Forelimb muscle (tissue), 1 donor: ENCODE measurements at places on chromosomes 16 and 17. TPM values are rescaled to one million over a fixed set of nuclear protein-coding genes. Genes with fewer than 3 reads are reported as not detected.

- no peak for DNase-seq
These were observed 2.5 kb upstream of the ATP5MC1 start for GRCh38 chr17:48890086-48890485.

- DNase-seq, result no peak
These were observed 3.6 kb downstream of the TP53I13 start for GRCh38 chr17:29571883-29572681.

GRCh38 chr17:78075545-78075944, 53.0 kb downstream of the TMC6 start:
- DNase-seq, result no peak

- DNase-seq, result no peak
These were observed 37.3 kb upstream of the CDC42EP4 start for GRCh38 chr17:73349138-73349537.

GRCh38 chr17:72419866-72420774, 299.3 kb downstream of the SOX9 start:
- no peak for DNase-seq

DNA sequence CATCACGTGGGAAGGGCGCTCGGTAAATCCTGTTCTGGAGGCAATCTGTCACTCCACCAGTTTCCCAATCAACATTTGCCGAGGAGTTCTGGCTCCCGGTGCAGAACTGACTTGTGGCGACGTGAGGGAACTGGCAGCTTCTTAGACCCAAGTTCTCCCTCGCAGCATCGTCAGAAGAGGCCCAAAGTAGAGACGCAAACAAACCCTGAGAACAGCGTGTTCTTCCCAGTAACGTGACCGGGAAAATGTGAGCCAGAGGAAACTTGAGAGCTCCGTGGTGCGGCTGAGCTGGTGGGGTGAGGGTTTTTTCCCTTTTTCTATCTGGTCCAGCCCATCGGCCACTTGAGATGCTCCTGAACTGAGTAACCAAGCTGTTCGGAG, 158.9 kb upstream of the CACNG5 start:
- no peak for DNase-seq

DNA sequence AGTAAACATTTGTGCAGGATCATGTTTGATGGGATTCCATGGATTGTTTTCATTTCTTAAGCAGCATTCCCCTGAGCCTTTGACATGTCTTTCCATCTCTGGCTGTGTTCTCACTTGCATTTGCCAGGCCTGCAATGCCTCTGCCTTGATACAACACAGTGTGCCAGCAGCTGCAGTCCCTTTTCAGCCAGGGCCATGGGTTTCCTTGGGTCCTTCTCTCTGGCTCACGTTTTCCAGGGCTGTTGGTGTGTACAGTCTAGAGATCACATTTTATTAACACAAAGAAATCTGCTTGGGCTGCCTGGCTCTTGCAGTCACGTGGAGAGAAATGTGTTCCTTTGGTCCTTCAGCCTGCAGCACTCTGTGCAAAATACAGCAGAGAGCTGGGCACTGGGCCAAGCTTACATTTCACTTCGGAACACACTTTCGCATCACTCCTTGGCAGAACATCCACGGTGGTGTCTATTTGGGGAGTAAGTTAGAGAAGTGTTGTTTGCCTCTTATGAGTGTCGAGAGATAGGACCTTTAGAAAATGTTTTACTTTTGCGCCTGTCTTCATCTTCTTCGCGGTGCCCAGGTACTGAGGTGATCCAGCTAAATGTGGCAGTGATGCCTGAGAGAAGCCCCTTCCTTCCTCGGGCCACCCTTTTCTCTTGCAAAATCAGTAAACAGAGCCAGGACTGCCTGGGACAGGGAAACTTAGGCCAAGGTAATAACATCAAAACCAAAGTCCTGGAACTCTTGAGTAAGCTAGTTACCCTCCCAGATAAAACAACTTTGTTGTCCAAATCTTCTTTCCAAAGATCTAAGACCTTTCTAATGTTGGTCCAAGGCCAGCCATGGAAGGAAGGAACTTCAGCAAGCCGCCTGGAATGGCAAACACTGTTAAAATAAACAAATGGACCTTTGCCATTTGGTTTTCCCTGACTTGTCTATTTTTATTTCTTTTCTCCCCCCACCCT, 20.9 kb downstream of the HLF start:
- DNase-seq, result peak; percentile 94

- no peak for DNase-seq
These were observed 6.7 kb downstream of the SLC13A5 start for GRCh38 chr17:6706499-6706898.

DNA sequence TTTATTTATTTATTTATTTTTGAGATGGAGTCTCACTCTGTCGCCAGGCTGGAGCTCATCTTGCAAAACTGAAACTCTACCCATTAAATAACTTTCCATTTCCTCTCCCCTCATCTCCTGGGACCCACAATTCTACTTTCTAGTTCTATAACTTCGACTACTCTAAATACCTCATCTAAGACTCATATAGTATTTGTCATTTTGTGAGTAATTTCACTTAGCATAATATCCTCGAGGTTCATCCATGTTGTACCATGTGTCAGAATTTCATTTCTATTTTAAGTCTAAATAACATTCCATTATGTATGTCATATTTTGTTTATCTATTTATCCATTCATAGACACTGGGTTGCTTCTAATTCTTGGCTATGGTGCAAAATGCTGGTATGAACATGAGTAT, 5.1 kb upstream of the NT5M start:
- no peak for DNase-seq

GRCh38 chr16:17392857-17393692, 77.7 kb downstream of the XYLT1 start:
- no peak for DNase-seq

- no peak for DNase-seq
These were observed 88.3 kb upstream of the PLEKHM1 start for GRCh38 chr17:45578516-45579455.

GRCh38 chr17:17391668-17392370, 85.0 kb upstream of the MED9 start:
- DNase-seq, result no peak

- no peak for DNase-seq
These were observed 9.7 kb downstream of the PITPNA start for GRCh38 chr17:1552932-1553331.

DNA sequence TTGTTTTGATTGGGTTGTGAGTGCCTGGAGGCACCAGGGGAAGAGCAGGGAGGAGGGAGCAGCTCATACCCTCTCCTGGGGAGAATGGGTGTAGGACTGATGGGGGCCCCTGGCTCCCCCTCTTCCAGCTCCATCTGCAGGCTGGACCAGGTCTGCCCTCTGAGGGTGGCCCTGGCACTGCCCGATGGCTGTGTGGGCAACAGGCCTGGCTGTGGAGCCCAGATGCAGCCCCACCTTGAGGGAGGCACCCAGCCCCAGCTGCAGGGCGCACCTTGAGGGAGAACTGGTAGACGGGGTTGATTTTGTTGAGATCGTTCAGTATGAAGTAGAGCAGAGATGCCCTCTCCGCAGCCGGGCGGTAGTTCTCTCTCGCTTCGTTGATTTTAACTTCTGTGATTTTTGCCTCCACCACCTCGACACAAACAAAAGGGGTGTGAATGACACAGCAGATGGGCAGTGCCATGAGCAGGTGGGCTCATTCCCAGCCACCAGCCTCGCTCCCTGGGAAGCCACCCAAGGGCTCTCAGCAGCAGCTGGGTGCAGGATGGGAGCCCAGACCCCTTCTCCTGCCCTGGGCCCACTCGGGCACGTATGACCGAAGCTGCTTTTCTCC, 71.6 kb downstream of the PGS1 start:
- no peak for DNase-seq

DNA sequence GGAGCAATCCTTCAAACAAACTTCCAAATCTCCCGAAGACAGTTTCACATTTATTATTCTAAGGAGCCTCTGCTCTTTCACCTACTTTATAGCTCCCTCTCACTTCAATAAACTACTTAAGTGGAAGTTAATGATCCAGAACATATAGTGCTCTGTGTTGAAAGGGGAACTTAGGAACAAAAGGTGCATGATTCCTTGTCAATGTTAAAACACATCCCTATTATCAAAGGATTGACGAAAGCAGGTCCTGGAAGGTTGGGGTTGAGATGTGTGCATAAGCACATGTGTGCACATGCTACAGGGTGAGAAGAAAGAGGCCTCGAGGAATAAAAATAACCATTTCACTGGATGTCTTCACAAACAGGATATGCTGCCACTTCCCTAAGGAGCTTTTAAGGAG, 170.3 kb downstream of the SLC39A11 start:
- DNase-seq, result no peak

DNA sequence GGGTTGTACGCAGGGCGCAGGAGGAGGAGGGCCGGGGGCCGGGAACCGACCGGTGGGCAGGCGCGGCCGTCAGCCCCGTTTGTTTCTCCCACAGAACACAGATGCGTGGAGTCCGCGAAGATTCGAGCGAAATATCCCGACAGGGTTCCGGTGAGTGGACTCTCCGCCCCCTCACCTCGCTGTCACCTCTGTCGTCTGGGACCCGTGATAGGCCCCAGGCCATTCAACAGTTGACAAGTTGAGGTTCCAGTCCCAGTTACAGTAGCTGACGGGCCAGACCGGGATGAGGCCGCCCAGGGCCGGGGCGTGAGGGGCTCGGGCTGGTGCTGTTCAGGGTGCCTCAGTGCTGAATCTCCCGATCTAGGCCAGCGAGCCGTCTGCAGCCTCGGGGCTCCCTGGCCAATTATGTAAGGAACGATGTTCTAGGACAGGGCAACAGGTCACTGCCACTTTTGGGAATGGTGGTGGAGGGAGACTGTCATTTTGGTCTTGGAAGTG, 628 bp downstream of the GABARAPL2 start:
- DNase-seq, result no peak

DNA sequence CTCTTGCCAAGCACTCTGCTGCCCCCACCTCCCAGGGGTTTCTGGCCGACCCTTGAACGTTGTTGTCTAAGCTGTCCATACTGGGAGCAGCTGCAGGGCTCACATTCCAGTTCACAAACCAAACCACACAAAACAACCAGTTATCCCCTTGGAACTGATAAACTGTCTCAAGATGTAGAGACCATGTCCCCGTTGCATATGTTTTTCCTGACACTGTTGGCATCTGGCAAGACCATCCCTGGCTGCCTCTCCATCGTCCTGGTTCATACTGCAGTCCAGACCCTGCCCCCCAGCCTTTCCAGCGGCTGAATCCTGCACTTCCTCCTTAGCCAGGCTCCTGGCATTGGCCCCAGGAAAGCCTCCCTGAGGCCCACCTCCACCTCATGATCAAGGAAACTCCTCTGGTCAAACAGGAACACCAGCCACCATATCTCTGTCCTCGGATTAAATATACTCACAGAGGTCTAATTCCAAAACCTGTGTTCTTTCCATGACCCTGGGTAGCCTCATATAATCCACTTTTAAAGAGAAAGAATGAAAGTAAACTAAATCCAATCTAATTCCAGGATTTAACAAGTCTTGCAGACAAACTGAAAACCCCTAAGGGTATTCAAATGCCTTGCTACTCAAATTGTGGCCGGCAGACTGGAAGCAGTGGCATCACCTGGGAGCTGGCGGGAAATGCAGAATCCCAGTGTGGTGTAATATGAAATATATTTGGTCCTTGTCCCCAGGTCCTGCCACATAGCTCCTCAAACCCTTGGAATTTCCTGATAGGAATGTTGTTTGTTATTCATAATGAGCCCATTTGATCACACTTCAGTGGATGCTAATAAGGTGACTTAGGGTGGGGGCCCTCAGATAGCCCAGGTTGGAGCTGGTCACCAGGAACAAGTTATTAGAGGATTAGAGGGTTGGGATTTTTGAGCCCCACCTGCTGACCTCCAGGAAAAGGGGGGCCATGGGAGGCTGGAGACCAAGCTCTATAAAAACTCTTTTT, 14.2 kb downstream of the GAS7 start:
- no peak for DNase-seq

- no peak for DNase-seq
These were observed 1.7 kb upstream of the PRSS21 start for GRCh38 chr16:2815299-2815771.

DNA sequence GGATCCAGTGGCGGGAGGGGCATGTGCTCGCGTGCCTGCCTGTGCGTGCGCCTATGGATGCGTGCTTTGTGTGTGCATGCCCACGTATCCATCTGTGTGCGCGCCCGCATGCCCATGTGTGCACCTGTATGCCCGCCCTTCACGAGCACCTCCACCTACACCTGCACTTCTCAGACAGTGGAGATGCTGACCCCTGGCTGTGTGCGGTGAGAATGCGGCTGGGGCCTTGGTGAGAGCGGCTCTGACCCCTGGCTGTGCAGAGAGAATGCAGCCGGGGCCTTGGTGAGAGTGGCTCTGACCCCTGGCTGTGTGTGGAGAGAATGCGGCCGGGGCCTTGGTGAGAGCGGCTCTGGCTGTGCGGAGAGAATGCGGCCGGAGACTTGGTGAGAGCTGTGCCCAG, 33.9 kb downstream of the AXIN1 start:
- DNase-seq, result no peak

GRCh38 chr17:17433000-17433703, 43.6 kb upstream of the MED9 start:
- DNase-seq, result no peak

DNA sequence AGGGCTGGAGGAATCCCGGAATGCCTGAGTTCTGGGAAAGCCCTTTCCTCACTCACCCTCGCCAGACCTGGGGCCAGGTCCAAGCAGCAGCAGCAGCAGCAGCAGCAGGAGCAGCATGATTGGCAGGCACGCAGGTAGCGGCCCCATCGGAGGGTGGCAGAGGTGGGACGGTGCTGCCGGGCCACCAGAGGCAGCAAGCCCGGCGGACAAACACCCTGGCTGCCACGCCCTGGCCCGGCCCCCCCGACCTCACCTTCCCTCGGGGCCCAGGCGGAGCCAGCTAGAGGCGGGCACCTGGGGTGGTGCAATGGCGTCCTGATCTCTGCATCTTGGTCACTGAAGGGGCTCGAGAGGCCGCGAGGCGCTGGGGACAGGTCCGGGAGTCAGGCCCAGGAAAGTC, 122.4 kb downstream of the LAT start:
- no peak for DNase-seq

GRCh38 chr16:27273670-27274423, 5.3 kb upstream of the NSMCE1 start:
- DNase-seq, result no peak

DNA sequence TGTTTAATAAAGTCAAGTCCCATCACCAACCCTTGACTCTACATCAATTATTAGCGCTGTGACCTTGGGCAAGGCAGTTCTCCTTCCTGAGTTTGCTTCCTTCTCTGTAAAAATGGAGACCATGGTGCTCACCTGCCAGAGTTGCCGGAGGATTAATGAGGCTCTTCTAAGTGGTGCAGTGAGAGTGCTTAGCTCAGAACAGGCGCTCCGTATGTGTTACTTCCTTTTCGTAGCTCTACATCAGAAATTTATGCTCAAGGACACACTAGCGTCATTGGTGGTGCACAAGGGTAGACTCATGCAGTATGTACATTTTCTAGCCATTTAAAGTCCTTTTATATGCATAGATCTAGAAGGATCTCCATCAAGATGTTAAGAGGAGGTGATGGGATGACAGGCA, 17.4 kb upstream of the CMIP start:
- DNase-seq, result no peak

The C16orf92 gene
- not detected for polyA plus RNA-seq

The KRT17 gene
- polyA plus RNA-seq, result 0.71 TPM

The TOP2A gene
- polyA plus RNA-seq, result 53.9 TPM

The CEP131 gene
- polyA plus RNA-seq, result 9.4 TPM

The SCNN1B gene
- 0.16 TPM for polyA plus RNA-seq

The TMC5 gene
- 0.05 TPM for polyA plus RNA-seq

The CENPX gene
- 28.6 TPM for polyA plus RNA-seq

The PMFBP1 gene
- 1.5 TPM for polyA plus RNA-seq

The HIRIP3 gene
- polyA plus RNA-seq, result 13.3 TPM

The TMEM204 gene
- polyA plus RNA-seq, result 12.3 TPM
